Activated naive CD4-positive, alpha-beta T cell treated with anti-CD3 and anti-CD28 coated beads, Interleukin-2, amount 50 U/mL, for 72 hours (primary cell): ENCODE measurements at places on chromosomes 3 and 15. TPM values are rescaled to one million over a fixed set of nuclear protein-coding genes. Genes with fewer than 3 reads are reported as not detected.

Gene SAMMSON
- total RNA-seq: not detected

Gene GOLGA8B
- total RNA-seq: 148 TPM

Gene PODXL2
- total RNA-seq: 0.43 TPM

Gene ITIH4
- total RNA-seq: 1.5 TPM

Gene C3orf49
- not detected for total RNA-seq

Gene SCN5A
- total RNA-seq: 0.18 TPM

- DNase-seq: no peak
These were observed 408.8 kb upstream of the C2CD4B start for GRCh38 chr15:62573876-62574275.

DNA sequence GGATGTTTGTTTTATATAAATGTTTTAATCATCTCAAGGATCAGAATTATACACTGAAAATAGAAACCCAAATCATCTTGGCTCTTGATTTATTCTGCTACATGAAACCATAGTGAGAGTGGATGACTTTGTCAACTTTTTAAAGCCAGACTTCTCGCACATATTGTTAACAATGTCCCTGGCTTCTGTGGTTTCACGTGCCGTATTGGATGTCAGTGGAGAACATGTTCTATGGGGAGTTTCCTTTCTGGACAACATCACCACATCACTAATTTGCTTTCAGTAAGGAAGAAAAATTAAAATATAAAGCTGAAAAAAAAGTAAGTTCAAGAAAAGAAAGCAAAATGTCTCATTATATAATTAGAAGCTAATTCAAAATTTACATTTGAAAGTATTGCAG is 297.1 kb upstream of the MME start:
- no peak for DNase-seq

DNA sequence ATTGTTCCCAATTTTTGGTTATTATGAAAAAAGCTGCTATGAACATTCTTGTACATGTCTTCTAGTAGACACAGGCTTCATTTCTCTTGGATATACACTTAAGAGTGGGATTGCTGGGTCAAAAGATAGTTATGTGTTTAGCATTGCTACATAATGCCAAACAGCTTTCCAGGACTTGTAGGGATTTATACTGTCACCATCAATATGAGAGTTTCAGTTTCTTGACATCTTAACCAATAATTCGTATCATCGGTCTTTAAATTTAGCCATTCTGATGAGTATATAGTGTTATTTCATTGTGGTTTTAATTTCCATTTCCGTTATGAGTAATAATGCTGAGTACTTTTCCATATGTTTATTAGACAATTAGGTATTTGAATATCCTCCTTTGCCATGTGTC is 190.3 kb upstream of the PFN2 start:
- DNase-seq: no peak

- no peak for DNase-seq
These were observed 520.0 kb downstream of the GABRG3 start for GRCh38 chr15:27490867-27491595.

DNA sequence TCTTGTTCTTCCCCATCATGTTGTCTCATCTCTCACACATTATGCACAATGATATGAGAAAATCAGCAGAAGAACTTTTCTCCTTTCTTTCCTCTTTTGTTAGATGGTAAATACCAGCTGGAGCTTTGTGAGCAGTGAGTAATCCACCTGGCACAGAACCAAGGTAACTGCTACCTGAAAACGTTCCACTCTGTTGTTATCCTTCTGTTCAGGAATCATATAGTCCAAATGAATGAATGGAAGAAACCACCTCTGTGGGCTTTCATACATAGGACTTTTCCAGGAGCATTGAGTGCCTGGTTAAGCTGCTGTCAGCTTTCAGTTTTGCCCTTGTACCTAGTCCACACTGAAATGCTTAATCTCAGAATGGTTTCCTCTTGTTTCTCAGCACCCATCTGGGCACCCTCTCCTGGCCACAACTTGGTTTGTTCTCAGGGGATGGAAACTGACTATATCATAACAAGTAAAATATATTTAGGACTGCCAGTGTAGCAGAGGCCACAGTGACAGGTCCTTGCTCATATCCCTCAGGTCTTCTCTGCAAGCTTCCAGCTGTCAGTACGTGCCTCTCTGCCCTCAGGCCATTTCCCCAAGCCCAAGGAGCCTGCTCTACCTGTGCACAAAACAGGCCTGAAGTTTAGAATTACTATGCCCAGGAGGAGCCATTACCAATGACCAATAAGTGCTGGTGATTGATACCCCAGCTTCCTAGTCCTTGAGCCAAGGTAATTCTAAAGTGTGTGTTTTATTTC is 23.5 kb upstream of the SLC4A7 start:
- no peak for DNase-seq

DNA sequence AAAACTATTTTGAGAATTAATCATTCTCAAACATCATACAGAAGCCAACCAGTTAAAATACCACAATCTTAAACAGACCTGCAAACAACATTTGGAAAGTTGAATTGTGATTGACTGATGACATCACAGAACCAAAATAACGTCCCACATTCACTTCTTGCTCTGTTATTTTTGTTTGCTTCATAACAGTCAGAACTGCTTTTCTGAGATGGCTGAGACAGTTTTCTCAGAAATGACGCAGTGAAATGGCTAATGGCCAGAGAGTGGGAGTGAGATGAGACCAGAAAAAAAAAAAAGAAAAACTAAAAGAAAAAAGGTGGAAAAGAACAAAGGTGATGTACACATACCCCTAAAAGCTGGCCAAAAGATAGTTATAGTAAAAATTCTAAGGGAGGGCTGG is 1061.2 kb downstream of the FHIT start:
- no peak for DNase-seq

DNA sequence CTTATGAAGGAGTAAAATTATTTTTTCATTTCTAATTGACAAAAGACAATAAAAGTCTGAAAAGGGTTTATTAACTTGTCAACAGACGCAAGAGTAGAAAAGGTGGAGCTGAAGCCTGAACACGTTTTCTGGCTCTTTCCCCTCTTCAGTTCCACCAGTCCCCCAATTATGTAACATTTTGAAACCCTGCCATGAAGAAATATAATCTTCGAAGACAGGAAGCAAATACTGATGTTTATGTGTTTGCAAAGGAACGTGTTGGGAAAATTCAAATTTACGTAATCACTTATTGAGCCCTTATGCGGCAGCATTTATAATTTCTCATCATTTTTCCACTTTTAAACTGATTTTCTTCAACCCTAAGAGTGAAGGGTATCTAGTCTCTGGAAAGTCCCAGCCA is 767 bp downstream of the AP3S2 start:
- DNase-seq: no peak

- no peak for DNase-seq
These were observed 672.3 kb downstream of the FHIT start for GRCh38 chr3:60578936-60579335.

DNA sequence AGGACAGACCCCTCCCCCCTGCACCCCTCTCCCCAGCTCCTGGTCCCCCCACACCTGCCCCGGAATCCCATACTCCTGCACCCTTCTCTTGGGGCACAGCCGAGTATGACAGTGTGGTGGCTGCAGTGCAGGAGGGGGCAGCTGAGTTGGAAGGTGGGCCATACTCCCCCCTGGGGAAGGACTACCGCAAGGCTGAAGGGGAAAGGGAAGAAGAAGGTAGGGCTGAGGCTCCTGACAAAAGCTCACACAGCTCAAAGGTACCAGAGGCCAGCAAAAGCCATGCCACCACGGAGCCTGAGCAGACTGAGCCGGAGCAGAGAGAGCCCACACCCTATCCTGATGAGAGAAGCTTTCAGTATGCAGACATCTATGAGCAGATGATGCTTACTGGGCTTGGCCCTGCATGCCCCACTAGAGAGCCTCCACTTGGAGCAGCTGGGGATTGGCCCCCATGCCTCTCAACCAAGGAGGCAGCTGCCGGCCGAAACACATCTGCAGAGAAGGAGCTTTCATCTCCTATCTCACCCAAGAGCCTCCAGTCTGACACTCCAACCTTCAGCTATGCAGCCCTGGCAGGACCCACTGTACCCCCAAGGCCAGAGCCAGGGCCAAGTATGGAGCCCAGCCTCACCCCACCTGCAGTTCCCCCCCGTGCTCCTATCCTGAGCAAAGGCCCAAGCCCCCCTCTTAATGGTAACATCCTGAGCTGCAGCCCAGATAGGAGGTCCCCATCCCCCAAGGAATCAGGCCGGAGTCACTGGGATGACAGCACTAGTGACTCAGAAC is 9.8 kb downstream of the MAP1A start:
- DNase-seq: no peak

DNA sequence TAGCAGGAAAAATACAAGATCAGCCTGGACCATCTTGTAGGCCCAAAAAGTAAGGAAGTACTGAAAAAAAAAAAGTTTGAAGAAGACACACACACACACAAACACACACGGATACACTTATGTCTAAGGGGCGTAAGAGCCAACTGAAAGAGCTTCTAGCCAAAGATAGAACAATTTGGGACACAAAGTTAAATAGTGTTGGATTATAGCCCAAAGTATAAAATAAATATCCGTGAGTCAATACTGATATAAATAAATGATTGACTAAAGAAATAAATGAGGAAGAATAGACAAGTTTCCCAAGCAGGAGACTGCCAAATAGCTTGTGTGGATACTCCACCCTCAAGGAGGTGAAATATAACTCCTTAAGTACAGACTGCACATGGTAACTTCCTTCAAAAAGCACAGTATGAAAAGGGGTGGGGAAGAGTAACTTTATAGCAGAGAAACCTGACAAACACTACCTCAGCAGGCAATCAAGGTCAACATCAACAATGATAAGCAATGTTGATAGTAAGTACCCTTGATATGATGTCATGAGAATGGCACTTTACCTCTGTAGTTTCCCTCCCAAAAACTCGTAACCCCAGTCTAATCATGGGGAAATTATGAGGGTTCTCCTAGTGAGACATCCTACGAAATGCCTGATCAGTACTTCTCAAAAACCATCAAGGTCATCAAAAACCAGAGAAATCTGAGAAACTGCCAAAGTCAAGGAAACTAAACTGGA is 187.3 kb upstream of the ATP11B start:
- DNase-seq: no peak

GRCh38 chr3:40057077-40057476 is 247.7 kb downstream of the MYRIP start:
- no peak for DNase-seq
